ENCODE measurements at places on chromosomes 16 and 17.

DNA sequence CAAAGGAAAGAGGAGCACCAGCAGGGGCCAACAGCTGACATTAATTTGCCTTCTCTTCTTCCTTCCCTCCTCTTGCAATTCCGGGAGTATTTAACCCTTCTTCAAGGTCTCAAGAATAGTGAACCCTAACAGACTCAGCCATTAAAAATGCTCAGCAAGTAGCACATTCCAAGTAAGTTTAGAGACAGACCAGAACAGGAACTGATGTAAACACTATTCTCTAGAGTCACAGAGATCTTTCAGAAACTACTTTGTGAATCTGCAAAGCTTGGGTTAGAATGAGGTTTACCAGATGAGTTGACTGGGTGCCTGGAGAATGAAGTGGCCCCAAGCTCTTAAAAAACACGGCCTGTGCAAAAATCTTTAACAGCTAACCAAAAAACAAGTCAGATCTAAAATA, 50.9 kb downstream of the TEX2 start:
- DNase-seq, result no peak

GRCh38 chr17:73911726-73912372, 267.6 kb upstream of the SDK2 start:
- DNase-seq, result no peak

GRCh38 chr17:17056156-17056539, 13.9 kb downstream of the MPRIP start:
- DNase-seq, result no peak

DNA sequence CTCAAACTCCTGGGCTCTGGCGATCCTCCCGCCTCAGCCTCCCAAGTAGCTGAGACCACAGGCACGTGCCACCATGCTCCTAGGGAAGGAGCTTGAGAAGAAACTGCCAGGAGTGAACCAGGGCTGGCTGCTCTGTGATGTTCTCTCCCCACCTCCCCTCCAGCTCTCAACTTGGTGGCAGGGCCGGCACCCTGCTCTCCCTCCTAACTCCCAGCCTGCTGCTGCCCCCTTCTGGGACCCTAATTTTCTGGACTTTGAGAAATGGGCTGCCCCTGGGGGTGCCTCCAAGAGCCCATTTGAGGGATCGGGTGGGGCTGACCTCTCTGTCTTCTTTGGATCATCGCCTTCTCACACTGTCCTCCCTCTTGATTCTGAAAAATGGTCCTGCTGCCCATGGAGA, 14.9 kb upstream of the STAT3 start:
- peak; percentile 53 for DNase-seq

DNA sequence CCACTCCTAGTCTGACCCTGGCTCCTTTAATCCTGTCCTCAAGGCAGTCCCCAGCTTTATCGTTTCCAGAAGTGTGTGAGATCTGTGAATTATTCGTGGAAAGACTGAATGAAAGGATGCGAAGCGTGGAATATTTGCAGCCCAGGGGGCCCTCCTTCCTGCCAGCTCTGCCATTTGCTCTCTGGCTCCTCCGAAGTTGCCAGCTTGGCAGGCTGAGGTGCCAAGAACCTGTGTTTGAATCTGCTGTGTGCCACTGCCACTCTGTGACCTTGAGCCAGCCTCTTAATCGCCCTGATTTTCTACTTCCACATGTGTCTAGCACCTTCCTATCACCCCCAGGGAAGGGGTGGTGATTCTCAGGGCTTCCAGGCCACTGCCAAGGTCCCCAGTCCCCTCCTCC, 10.8 kb downstream of the TBKBP1 start:
- no peak for DNase-seq
